ENCODE measurements at places on chromosomes 3 and 15.

GRCh38 chr15:25327686-25328085 lies 111.1 kb downstream of the UBE3A start:
- DNase-seq, result no peak

DNA sequence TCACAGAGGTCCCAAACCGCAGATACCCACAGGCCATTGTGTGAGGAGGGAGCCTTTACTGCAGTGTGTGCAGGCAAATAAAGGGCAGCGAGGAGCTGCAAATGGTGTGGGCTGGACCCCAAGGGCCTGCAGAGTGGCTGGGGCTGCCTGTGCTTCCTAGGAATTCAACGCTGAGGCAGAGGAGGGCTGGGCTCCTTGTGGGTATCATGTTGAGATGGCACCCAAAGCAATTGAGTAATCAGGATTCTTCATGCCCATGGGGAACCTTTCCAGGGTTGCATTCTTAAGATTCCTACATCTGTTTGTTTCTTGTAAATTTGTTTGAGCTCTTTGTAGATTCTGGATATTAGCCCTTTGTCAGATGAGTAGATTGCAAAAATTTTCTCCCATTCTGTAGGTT lies 85.4 kb upstream of the LIPC start:
- DNase-seq, result no peak

GRCh38 chr3:122730240-122730639 lies 49.6 kb downstream of the PARP14 start:
- DNase-seq, result no peak

DNA sequence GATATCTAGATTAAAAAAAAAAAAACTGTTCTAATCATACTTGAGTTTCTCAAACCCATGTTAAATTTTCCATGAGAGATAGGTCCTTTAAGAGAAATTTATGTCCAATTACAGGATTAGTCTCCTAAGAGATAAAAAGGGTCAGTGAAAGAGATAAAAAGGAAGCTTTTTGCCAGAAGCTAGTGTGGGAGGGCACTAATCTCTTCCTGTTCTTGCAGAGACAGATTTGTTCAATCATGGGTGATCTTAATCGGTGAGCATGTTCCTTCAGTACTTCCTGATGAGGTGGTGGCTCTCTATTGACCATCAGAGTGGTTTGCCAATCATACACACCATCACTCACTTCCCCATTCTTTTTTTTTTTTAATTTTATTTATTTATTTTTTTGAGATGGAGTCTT lies 16.9 kb upstream of the LPP start:
- no peak for DNase-seq

DNA sequence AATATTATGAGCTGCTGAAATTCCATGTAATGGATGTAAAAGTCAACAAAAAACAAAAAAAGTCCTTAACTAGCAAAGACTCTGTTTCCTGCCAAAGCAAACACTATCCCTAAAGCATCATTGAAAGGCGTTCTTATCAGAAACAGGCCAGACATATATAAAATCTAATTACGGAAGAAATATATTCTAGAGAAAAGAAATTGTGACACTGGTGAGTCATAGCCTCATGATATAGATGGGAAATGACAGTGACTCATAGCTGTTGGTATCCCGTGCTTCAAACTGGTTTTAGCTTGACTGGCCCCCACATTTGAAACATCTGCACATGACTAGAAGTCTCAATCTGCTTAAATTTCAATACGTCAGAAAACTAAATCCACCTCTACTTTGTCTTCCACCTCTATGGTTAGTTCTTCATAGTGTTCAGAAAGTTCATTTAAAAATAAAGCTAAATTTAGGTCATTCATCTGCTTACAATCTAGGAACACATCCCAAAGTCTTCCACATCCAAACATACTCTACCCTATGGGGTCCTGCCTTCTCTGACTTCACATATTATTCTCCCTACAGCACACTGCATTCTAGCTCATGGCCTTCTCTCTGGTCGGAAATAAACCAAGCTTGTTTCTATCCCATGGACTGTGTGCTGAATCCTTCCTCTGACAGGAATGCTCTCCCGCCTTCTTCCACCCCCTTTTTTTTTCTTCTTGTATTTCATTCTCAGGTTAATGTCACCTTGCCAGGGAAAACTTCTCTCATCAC lies 456.3 kb upstream of the ARRDC4 start:
- no peak for DNase-seq
